ENCODE measurements at places on chromosomes 11 and 22.

- DNase-seq = no peak
Measured at GRCh38 chr11:2809854-2810253, 75.7 kb downstream of the CDKN1C start.

DNA sequence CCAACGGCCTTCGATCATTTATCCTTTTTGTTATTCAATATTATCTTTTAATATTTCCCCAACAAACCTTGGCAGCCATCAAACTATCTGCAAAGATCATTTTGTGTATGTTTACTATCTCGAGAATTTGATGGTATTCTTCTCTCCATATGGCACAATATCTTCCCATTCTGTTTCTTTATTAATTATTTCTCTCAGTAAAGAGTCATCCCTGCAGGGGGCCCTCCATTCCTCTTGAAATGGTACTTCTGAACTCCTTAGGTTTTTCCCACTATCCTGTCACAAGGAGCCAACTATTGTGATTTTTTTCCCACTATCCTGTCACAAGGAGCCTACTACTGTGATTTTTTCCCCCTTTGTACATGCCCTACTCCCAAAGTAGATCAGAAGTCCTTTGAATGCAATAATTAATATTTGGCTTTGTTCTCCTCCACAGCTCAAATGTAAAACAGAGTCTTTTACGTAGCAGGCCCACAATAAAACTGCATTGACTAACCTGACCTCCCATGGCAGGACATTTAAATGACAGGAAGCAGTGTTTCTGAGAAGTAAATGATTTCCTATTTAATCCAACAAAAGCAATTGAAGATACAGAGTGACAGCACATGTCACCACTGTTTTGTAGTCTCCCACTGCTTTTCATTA is 43.3 kb downstream of the PDGFD start:
- DNase-seq = no peak

DNA sequence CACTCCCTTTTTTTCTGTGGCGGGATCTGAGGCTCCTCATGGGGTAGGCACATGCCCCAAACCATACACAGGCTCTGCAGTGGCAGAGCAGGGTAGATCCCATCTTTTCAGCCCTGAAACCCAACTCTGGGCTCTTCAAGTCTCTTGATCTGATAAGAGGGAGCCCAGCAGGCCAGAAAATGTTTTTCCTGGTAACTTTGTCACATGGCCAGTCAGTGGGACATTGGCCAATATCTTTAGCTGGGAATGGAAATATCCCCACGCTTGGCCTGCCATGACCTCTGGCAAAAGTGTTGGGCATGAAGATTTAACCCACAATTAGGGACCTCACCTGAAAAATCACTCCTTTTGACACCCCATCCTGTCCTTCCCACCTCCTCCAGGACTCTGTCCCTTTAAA is 8.1 kb downstream of the INPP5J start:
- no peak for DNase-seq

- no peak for DNase-seq
Measured at GRCh38 chr11:57885298-57886050, 123.9 kb downstream of the CTNND1 start.

DNA sequence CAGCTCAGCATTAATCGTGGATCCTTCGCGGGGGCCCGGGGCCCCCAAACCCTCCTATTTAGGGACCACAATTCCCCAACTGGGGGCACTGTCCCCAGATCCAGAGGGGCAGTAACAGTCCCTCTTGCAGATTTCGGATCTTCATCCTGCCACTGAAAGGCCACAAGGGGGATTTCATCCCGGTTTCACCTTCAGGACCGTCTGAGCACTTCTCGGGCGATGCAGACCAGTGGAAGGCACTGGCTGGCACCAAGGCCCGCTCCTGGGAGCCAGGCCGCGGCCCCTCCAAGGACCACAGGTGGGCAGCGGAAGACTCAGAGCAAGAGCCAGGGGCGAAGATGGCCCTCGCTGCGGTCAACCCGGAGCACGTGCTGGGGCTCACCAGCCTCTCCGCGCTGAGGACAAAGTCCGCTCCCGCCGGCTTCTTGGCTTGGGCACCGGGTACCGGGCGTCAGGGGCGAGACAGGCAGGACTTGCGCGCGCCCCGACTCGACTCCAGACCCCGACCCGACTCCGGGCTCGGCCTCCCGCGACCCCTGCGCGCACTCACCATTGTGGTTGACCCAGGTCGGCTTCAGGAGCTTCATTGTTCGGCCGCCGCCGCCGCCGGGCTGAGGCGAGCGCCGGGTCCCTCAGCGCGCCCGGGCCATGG is 517 bp downstream of the HIRA start:
- DNase-seq = no peak

GRCh38 chr22:28716686-28717085 is 24.9 kb downstream of the CHEK2 start:
- no peak for DNase-seq
